Astrocyte of the hippocampus (primary cell): ENCODE measurements at places on chromosomes 1 and 21.

- no peak for DNase-seq
Measured at GRCh38 chr1:8947127-8947691, 1.5 kb downstream of the CA6 start.

GRCh38 chr1:5981009-5981380, 11.2 kb downstream of the NPHP4 start:
- DNase-seq: no peak

GRCh38 chr1:160744199-160744851, 5.3 kb downstream of the SLAMF7 start:
- DNase-seq: no peak

GRCh38 chr1:213099682-213100399, 48.8 kb downstream of the RPS6KC1 start:
- DNase-seq: no peak

DNA sequence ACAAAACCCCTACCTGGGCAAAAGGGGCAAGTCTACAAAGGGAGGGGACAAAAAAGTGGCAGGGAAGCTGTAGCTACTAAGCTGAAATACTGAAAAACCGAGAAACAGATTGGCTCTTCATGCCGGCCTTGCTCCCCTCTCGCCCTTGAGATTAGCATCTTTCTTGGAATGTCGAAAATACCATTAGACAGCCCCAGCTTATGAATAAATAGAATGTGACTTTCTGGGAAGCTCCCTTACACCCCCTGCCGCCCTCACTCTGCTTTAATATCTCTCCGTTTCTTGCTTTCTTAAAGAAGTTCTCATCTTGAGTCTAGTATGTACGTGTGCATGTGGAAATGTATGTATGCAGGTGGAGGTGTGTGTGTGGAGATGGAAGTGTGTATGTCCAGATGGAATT, 14.1 kb downstream of the TRAF3IP3 start:
- DNase-seq: no peak

DNA sequence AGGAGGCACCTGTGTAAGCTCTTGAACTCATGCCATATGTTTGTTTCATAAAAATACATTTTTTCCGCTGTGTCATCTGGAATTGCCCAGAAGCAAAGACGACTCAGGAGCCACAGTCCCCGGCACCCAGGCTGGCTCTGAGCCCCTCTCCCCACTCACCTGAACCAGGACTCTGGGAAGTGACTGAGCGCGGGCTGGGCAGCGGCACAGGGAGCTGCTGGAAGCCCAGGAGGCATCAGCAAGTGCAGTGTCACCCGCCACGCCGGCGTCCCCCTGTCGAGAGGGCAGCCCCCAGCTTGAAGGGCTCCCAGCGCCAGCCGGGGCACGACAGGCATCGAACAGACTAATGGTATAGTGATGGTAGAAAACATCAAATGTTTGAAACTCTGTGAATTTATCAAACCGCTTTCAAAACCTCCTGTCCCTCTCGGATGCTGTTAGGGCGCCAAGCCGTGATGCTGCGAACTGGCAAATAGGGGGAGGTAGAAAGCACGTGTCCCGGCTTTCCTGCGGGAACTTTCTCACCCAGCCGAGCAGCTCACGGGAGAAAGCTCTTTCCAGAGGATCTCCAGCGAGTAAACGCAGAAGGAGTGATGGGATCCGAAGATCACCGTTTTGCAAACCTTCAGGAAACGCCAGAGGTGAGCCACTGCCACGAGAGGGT, 57.8 kb upstream of the COL18A1 start:
- no peak for DNase-seq

DNA sequence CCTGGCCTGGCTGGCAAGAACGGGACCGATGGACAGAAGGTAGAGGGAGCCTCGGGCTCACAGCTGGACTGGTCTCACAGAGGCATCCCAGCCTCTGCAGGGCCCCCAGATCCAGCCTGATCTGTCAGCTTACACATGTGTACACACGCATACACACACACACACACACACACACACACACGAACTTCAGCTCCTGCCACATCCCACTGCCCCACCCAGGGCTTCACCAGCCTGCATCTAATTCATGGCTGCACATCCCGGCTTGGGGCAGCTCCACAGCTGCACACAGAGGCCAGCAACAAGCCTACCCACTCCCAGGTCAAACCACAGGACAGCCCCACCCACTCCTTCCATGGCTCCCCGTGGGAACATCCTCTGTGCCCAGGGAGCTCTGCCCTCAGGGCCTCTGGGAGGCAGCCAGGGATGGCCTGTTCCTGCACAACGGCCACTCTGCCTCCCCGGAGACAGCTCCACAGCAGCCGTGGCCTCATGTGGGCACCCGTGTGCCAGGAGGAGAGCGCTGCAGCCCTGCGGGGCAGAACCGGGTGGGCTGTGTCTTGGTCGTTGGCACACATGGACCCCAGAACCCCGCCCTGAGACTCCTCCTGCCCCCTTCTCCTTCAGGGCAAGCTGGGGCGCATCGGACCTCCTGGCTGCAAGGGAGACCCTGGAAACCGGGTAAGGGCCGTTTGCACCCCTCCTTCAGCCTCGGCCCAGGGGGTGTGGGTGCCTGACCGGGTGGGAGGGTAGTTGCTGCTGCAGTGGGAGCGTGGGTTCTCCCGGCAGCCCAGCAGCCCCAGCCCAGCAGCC, 19.1 kb downstream of the COL6A2 start:
- no peak for DNase-seq

GRCh38 chr1:26059906-26060305, 7.5 kb downstream of the TRIM63 start:
- DNase-seq: no peak

- DNase-seq: peak; percentile 35
Measured at GRCh38 chr1:80448081-80448480, 1352.7 kb upstream of the ADGRL2 start.

DNA sequence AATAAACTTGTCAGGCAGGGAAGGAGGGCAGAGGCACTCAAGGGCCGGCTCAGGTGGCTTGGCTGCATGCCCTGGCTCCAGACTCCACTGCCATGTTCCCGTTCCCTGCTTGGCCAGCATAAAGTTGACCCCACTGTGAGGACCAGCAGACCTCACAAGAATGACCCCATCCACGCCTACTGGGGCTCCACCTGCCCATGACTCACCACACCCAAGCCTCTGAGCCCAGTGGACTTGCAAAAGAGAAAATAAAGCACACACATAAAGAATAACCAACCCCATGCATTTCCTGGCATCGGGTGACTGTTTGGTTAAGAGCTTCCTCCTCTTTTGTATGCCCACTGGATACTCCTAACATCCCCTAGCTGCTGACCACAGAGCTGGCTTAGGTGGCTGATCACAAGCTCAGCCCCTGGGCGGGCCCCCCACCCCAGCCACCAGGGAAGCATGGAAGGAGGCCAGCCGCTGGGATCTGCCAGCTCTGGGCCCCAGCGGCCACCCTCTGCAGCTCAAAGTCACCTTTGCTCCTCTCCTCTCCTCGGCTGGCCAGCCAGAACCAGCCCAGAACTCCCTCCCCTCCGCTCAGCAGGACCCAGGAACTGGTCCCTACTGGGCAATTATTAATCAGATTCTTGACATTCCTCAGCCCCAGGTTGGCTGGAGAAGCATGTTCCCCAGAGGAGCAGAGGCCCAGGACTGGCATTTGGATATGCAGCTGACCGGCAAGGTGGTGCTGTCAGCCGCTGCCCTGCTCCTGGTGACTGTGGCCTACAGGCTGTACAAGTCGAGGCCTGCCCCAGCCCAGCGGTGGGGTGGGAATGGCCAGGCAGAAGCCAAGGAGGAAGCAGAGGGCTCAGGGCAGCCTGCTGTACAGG, at the start of gene KLHDC7A:
KLHDC7A (plus strand) TSS at position 616 of the 875 bp plus-strand sequence; CDS start at position 668, 52 bp downstream.
- peak; percentile 65 for DNase-seq

DNA sequence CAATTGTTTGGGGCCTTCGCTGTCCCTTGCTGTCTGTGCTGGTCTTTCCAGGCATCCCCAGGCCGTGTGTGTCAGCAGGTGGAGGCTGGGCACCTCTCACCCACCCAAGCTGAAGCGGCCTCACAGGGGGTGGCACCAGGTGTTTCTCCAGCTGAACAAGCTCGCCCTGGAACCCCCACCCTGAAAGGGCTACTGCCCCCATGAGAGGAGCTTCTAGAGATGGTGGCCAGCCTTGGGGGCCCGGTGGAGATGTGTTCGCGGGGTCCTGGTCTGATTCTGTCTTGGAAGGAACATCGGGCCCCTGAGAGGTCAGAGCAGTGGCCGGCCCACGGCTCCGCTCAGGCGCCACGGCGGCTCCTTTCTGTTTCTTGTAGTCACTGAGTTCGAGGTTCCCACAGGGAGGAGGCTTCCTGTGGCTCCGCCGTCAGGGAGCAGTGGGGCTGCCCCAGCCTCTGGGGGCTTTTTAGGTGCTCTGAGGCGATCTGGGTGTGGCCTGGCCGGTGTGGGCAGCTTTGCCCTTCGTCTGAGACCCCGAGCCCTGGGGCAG, 46.9 kb downstream of the SKI start:
- no peak for DNase-seq

- no peak for DNase-seq
Measured at GRCh38 chr1:153361480-153362109, 3.9 kb downstream of the S100A9 start.

- DNase-seq: no peak
Measured at GRCh38 chr1:189438808-189439207, 1038.9 kb downstream of the BRINP3 start.

- peak; percentile 31 for DNase-seq
Measured at GRCh38 chr1:51276286-51276685, 40.2 kb downstream of the RNF11 start.

DNA sequence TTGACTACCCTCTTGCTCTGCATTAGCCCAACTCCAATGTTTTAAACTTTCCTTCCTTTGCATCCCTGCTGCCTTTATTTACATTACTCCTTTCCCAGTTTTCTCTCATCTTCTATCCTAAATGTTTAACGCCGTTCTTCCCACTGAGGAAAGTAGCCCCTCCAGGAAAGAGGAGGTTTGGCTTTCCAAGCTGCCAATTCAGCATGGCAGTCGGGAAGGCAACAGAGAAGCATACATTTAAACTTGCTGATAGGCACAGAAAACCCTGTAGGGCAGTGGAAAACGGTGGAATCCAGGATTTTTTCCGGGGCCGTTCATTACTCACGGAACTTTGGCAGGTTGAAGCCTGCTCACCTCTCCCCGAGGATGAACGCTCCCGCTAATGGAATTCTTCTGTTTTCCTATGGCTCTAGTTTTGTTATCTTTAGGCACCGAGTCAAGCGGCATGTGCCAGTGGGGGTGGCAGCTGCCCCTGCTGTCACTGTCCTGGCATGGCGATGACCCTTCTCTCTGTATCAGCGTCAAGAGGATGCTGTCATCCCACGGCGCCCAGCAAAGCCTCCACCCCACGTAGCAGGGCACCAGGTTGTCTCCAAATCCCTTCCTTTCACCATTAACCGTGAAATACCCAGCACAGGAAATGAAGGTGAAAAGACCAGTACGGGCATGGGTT, 48.3 kb downstream of the ZBTB18 start:
- no peak for DNase-seq

DNA sequence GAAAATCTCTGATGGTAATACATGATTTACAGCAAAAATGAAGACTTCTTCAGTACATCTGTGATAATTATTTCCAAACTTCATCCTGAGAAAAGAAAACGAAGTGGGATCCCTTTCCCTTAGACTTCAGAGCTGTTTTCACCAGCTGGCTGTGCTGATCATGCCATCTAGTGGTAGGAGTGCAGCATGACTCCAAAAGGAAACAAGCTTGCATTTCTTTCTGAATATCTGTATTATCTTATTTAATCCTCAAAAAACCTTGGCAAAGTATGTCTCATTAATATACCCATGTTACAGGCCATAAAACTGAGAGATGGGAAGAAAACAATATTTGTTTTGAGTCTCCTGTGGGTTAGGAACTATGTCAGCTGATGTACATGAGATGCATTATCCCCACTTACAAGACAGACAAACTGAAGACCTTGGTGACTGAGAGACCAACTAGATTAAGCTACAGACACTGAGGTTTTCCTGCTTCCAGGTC, 9.8 kb upstream of the GJA8 start:
- DNase-seq: peak; percentile 71

DNA sequence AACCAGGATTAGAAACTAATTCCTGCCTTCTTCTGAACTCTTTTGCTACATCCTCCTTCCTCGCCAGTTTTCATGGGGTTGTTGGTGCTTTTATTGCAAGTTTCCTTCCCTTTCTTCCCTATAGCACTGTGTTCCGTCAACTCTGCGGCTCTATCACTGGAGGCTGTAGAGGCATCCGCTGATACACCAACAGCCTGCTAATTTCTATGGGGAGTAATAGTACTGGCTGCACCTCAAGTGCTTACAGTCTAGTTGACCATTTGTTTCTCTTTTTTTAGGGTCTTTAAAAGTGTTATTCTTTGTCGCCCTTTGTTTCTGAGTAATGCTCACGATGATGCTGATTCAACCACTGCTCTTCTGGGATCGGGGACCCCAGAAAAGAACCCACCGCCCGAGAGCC, 746 bp downstream of the MIS18A start:
- no peak for DNase-seq

GRCh38 chr21:45045481-45045880, 28.9 kb upstream of the ADARB1 start:
- DNase-seq: no peak

- DNase-seq: no peak
Measured at GRCh38 chr1:185108321-185108720, 48.4 kb downstream of the TRMT1L start.

- peak; percentile 77 for DNase-seq
Measured at GRCh38 chr1:201769966-201770365, 59.0 kb upstream of the IPO9 start.

GRCh38 chr1:42734201-42735035, 5.6 kb downstream of the CLDN19 start:
- no peak for DNase-seq

GRCh38 chr21:45615145-45615711, 28.3 kb upstream of the PCBP3 start:
- DNase-seq: no peak

DNA sequence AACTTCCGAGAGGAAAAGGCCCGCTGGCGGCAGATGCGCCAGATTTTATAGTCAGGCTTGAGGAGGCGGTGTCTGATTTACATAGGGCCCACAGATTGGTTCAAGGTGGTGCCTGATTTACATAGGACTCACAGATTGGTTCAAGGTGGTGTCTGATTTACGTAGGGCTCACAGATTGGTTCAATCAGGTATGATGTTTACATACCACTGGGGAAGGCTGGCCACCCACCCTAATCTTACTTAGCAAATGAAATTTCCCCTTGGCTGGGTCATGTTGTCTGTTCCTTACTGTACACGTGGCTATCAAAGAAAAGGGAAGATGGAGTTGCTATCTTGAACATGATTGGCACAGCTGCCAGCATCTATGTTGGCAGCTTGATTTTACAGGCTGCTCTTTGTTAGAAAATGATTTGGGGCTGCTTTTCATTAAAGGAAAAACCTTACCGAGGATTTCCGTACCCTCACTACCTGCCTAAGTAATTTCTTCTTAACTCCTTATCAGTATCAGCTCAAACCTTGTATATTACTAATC, 96.3 kb downstream of the SETD4 start:
- no peak for DNase-seq

- DNase-seq: no peak
Measured at GRCh38 chr1:45009296-45009865, 1.7 kb downstream of the HECTD3 start.

DNA sequence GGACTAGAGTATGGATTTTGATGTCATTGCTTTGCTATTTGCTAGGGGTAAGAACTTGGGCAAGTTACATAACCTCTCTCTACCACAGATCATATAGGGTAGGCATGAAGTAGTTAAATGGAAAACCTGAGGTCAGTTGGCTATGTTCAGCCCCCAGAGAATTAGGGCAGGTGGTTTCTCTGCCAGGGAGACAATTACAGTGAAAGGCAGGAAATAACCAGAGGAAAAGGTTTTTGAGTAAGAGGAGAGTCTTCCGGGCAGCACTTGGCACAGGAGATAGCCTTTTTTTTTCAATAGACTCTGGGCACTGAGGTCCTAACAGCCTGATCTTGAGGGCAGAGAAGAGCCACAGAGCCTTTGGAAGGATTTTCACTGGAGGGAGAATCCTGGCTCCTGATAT, 16.7 kb upstream of the SERBP1 start:
- DNase-seq: no peak
